Fibroblast of pulmonary artery (primary cell): ENCODE measurements at places on chromosomes 11 and 22.

DNA sequence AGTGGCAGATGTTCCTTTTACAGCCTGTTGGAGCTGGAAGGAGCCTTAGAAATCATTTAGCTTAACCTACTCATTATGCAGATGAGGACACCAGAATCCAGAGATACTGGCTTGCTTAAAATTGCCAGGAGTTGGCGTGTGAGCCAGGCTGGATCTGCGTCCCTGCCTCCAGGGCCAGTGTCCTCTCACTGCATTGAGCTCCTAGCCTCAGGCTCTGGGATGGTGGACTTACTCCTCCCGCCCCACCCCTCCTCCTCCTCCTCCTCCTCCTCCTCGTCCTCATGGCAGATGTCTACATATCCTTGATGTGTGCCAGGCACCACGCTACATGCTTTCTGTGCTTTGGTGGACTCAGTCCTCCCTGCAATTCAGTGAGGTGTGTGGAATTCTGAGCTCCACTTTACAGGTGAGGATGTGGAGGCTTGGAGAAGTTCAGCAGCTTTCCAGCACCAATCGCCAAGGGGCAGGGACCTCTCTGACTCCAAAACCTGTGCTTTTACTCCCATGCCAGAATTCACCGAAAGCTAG, 24.1 kb downstream of the ADAMTS15 start:
- no peak for DNase-seq

- peak; percentile 64 for DNase-seq
Measured at GRCh38 chr22:42608823-42609361, 5.8 kb downstream of the POLDIP3 start.

- DNase-seq, result no peak
Measured at GRCh38 chr22:49398115-49398514, 429.6 kb downstream of the BRD1 start.

- DNase-seq, result no peak
Measured at GRCh38 chr11:65868076-65868667, 4.4 kb downstream of the EFEMP2 start.

DNA sequence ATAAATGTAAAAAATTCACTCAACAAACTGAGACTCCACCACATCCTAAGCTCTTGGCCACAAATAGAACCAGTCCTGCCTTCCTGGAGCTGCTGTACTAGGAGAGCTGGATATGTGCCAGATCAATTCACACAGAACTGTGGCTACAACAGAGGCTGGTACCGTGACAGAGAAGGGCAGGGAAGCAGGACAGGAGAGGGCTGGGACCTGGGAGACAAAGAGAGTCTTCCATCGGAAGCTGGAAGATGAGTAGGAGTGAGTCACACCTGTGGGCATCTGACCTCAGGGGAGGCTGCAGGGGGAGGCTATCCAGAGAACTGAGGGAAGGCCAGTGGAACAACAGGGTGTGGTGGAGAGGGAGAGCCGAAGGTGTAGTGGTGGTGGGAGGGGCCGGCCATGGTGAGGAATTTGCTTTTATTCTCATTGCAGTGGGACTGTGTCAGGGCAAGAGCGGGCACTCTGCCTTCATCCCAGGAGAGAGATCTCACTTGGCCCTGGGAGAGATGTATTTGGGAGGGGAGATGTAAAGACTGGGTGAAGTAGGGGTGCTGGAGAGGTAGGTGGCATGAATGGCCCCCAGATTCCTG, 1.9 kb upstream of the LTBP3 start:
- DNase-seq, result peak; percentile 62

GRCh38 chr11:78083021-78083420, 3.4 kb upstream of the NDUFC2 start:
- DNase-seq, result no peak

- DNase-seq, result peak; percentile 5
Measured at GRCh38 chr11:94305146-94305545, 766 bp downstream of the IZUMO1R start.

DNA sequence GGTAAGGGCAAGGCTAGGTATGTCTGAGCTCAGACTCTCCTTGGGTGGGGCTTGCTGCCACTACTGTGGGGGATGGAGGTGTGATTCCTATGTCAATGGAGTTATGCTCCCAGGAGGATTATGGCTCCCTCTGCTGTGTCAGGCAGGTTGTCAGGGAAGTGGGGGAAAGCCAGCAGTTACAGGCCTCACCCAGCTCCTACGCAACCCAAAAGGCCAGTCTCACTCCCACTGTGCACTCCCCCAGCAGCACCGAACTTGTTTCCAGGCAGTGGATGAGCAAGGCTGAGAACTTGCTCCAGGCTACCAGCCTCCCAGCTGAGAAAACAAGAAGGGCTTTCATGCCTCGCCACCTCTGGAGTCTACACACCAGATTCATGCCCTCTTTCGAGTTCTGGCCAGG, 18.2 kb downstream of the C11orf91 start:
- no peak for DNase-seq

DNA sequence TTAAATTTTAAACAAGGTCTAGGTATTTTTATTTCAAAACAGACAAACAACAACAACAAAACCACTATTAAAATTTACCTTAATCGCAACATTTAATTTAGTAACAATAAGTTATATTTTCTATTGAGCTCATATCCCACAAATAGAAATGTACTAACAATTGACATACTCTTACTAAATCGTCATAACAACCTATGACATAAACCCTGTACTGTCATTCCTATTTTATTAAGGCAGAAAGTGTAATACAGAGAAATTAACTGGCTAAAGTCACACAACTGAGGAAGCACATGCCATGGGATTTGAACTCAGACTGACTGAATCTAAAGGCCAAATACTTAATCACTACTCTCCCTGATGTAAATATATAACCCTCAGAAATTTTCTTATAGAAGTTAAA, 3.0 kb downstream of the KIF18A start:
- DNase-seq, result no peak

DNA sequence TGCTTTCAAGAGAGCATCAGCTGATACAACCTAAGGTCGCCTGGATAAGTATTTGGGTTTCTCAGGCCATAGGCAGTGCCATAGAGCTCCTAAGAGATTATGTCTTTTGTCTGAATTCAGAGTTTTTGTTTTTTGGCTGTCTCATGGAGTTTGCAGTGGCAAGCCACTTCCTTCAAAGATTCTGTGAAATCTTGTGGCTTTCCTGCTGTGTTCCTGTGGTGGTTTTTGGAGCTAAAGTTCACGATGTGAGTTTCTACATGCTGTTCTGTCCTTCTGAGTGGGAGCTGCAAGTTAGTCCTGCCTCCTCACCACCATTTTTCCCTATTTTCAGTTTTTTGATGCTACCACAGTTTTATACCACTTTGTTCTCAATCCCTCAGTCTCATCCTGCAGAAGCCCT, 111.4 kb downstream of the COMMD9 start:
- DNase-seq, result peak; percentile 30

- DNase-seq, result peak; percentile 29
Measured at GRCh38 chr11:34904421-34904955, 11.7 kb downstream of the APIP start.

GRCh38 chr11:10497371-10498021, 42.4 kb downstream of the AMPD3 start:
- no peak for DNase-seq

- no peak for DNase-seq
Measured at GRCh38 chr11:46588915-46589314, 4.9 kb downstream of the AMBRA1 start.

DNA sequence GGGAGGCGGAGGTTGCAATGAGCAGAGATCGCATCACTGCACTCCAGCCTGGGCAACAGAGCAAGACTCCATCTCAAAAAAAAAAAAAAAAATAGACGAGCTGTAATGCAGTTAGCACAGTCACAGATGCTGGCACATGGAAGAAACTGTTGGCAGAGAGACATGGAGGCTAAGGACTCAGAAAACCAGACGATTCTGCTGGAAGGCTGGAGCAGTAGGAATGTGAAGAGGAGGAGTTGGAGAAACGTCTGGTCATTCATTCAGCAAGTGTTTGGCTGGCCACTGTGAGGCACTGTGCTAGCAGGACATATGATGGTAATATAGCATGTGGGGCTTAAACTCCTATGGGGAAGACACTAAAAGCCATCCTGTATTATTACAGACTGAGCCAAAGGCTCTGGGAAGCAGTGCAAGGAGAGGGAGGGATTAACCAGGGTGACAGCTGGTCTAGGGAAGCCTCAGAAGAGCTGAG, 5.0 kb downstream of the UQCR10 start:
- peak; percentile 76 for DNase-seq

DNA sequence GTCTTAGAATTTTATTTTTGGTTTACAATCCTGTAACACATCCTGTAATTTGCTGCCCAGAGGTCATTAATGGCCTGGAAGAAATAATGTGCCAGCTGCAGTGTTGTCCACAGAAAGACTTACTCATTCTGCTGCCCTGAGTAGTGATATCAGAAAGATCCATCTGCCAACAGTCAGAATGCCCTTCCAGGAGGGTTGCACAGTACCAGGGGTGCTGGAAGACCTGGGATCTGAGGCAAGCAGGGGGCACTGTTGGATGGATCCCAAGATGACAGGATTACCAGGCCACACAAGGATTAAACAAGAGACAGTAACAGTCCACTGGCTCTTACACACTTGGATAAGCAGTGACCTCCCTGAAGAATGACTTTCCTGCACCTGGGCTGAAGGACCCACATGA, 93.8 kb upstream of the TOP3B start:
- DNase-seq, result no peak

DNA sequence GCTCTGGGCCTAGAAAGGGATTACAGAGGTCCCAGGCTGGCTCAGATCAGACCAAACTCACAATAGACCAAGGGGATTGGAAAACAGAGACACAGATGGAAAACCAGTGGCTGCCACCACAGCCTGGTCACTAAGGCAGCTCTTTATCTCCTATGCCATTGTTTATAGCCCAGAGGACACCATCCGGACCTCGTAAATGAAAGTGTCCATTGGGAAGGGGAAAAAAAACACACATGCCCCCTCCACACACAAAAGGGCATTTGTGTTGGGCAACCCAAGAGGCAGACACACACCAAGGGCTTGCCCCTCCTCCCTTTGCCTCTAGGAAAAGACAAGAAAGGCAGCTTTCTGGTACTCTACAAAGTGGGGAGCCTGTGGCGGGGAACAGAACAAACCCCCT, 85.9 kb downstream of the GAB2 start:
- DNase-seq, result no peak

DNA sequence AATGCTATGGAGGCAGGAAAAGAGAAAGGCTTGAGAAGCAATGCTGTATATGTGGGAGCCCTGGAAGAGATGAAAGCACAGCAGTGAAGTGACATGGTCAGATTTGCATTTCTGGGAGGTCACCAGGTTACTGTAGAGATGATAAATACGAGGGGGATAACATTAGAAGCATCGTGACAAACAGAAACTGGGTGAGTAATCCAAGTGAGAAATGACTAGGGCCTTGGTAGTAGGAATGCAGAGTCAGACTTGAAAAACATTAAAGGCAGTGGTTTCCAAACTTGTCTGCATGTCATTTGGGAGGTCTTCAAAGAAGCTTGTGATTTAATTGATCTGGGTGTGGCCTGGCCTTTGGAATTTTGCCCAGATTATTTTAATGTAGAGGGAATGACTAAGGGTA, 43.9 kb downstream of the CCDC34 start:
- no peak for DNase-seq

DNA sequence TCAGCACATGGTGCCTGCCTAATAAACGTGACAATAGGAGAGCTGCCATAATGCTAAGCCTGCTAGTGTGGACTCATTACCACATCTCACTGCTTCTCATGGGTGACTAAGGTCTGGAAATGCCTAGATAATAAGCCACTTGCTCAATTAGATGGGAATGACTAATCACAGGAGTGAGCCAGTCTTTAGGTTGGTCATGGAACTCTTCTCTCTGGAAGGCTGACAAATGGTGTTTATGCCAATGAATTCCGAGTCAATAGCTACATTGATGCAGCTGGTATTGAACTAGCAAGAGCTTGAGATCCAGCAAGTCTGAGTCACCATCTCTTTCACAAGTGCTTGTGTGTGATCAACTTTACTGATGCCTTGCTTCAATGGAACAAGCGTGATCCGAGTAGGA, 334.9 kb downstream of the OPCML start:
- no peak for DNase-seq

DNA sequence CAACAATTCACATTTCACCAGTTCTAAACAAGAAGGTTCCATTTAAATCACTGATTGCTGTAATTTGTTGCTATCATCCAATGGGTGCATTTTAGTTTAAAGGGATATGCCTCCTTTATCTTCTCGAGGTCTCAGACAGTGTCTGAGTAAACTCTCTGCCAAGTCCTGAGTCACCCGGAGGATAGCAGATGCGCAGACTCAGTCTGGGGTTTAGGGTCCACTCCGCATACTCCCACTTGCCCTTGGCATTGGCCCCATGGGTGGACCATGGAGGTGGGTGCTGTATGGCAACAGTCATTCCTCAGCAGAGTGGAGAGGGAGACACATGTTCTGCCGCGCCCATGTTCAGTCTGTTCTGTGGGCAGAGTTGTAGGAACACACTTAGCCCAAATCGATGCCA, 65.4 kb upstream of the CRTAM start:
- peak; percentile 63 for DNase-seq

DNA sequence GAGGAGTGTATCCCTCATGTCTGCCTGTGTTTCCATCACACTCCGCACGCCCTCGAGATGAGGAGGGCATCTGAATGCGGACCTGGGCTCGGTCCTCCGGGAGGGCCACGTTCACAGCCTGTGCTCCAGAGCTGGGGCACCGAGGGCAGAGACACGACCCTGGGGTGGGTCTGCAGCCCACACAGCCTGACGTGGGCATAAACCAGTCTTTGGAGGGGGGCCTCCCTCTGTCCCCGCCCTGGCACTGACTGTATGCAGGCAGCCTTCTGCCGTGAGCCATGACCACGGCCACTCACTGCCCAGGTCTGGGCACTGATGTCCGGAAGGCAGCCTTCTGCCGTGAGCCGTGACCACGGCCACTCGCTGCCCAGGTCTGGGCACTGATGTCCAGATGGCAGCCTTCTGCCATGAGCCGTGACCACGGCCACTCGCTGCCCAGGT, 1425.1 kb downstream of the BRD1 start:
- DNase-seq, result no peak

GRCh38 chr11:124872741-124873140, 7.5 kb downstream of the ROBO3 start:
- no peak for DNase-seq

DNA sequence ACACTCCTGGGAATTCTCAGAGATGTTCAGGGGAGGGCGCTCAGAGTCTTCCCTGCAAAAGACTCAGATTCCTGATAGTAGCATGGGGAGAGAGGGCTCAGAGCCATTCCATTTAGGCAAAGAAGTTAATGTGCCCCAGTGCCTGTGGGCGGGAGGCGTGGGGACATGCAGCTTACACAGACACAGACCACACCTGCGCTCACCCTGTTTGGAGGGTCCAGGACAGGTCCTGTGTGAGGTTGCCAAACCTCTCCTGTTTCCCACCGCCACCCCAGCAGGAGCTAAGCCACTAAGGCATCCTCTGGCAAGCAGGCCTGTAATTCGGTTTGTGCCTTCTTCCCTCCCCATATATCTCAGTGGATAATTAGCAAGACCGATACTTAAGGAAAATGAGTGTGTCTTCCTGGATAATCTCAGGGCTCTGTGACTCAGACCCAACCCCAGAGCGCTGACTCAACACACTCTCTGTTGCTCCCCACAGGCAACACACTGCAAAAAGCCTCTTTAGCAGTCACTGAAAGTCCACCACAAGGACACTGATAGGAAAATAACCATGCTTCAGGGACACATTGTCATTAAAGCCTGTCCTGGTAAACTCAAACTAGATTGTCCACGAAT, 118.9 kb upstream of the LMO1 start:
- peak; percentile 3 for DNase-seq
